ENCODE measurements at places on chromosomes 5 and 9.
A peak's percentile ranks its signal among the peaks of the same experiment; 100 is the strongest.

DNA sequence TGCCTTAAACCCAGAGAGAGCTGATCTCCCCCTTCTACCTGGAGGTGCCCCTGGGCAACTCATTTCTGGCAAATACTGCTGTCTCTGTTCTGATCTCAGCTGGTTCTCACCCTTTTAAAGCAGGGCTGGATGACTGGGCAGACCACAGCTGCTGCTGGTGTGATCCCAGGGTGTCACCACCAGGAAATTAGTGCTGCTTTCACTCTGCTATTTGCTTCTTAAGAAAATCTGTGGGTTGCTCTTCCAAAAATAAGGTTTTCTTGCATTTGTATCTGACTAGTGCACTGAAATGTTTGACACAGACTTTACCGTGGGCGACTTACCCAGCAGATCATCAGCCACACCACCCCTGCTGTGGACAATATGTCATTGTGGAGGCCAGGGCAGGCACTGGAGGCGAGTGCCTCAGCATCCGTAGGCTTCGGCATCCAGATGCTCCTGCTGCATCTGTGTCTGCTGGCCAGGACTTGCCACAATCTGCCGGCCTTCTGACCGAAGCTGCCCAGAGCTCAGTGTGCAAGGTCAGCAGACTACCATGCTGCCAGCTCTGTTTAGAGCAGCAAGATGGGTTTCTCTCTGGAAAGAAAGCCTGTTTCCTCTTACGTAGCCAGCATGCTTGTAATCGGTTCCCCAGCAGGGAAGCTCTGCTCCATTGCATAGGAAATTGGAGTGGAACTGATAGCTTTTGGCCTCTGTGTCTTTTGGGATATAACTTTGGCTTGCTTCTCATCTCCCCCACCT is 13.6 kb downstream of the ARHGAP26 start:
- DNase-seq = peak; percentile 30

- DNase-seq = no peak
Observed at GRCh38 chr5:97163360-97163764, 19.7 kb downstream of the RIOK2 start.

DNA sequence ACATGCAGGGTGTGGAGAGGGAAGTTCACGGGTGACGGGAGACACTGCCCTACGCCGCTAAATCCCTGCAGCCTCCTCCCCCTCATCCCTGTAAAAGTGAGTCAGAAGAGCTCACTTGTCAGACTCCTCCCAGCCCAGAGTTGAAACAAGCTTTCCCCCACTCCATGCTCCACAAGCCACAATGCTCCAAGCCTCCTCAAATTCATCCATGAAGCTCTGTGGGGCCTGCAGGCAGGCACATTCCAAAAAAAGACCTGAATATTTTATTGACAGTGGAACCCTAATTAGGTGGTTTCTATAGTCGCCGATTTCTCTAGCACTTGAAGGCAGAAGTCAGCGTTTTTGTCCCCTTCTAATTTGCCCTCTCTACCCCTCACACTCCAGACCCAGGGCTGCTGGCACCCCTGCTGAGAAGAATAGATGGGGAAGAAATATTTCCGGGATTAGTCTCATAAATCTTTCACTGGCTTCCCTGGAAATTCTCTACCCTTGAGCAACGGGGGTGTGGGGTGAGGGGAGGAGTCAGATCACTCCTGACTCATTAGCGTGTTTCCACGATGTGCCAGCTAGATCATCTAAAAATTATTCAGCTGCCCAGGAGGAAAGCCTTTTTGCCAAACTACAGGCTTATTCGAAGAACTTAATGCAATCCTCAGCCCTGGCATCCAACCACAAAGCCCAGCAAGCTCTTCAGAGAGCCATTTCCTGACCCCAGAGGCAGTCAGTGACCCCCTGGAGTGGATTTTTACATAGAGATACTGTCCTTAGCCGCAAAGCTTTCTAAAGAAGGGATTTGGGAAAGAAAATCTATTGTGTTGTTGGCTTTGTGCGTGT is 97.1 kb downstream of the ENC1 start:
- no peak for DNase-seq

DNA sequence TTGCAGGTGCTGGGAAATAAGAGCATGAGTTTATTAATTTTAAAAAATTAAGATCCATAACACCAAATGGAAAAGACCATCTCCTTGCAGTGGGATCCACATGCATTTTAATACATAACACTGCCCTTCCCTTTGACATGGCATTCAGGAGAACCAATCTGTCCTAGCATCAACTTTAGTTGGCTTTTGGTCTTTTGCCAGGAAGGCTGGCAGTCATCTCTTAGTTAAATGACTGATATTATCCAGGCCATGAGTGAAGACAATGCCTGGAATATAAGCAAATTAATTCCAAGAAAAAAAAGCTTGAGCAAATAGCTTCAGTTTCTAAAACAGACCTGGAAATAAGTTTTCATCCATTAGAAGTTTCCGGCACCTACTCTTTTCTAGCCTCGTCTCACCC is 55.1 kb upstream of the OTULINL start:
- no peak for DNase-seq

GRCh38 chr5:158351485-158352125 is 492.7 kb upstream of the CLINT1 start:
- DNase-seq = no peak

- no peak for DNase-seq
Observed at GRCh38 chr5:149576021-149576420, 5.3 kb upstream of the ARHGEF37 start.

DNA sequence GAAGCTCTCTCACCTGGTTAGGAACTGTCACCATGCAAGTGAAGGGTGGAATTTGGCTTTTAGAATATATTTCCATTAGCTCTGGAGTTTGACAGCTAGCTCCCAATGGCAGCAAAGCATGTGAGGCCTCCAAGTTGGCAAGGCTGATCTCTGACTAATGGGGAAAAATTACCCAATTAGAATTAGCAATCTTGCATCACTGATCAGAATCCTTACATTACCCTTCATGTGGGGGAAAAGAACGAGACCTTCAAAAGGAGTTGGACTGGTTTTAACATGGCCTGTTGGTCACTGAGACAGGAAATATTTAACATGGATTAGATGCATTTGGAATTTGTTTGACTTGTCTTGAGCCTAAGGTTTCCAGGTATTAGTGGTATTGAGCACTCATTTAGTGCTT is 192.3 kb upstream of the GDNF start:
- DNase-seq = no peak

GRCh38 chr5:132592521-132592920 is 35.7 kb downstream of the RAD50 start:
- no peak for DNase-seq

DNA sequence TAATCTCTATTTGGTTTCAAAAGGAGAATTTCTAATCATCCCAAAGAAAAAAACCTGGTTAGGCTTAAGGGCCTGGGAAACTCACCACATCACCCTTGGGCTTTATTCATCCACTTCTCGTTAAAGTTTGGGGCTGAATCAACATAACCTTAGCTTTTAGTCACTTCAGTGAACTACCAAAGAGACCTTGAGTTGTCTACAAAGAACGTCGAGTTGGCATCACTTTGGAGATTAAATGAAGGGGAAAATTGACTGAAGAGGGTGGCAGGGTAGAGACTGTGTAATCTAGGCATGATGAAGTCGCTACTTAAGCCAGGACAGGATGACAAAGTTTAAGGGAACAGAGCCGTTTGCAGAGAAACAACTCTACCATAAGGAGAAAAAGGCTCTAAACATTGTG is 341.4 kb downstream of the RAB3C start:
- DNase-seq = peak; percentile 75

- DNase-seq = no peak
Observed at GRCh38 chr9:116163293-116164055, 9.9 kb downstream of the PAPPA start.

GRCh38 chr5:77641963-77642737 is 3.6 kb upstream of the OTP start:
- DNase-seq = no peak

DNA sequence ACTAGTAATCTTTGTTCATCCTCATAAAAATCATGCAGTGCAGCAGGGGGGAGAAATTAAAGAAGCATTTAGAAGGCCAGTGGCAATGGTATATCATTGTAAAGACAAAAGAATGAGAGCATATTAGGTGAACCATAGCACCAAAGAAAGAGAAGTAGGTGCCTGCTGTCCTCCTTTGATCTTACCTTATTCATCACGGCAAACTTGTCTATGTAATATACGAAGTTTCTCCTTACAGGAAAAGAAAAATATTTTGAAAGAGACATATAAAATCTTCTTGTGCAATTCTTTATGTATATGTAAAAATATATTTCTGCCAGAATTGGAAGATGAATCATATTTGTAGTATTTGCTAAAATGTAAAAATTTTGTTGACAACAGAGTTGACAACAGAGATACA is 411.3 kb upstream of the ARRDC3 start:
- no peak for DNase-seq

DNA sequence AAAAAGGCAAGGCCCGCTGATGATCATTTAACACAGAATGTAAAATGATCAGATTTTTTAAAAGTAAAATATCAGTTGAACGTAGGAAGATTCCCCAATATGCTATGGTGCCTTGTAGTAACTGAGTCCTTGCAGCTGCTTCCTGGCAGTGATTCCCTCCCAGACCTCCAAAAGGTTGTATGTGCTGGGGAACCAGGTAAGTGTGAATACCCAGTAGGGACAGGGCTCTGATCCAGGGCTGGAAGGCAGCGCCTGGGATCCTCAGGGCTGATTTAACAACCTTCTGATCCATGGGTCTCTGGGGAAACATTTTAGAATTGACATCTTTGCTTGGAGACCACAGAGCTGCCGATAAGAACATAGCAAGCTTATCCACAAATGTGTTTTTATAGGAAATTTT is 76.7 kb upstream of the IL6ST start:
- no peak for DNase-seq

- DNase-seq = no peak
Observed at GRCh38 chr5:112161392-112161748, 257.7 kb downstream of the EPB41L4A start.

- DNase-seq = peak; percentile 42
Observed at GRCh38 chr5:114055318-114056184, 306.3 kb upstream of the KCNN2 start.

DNA sequence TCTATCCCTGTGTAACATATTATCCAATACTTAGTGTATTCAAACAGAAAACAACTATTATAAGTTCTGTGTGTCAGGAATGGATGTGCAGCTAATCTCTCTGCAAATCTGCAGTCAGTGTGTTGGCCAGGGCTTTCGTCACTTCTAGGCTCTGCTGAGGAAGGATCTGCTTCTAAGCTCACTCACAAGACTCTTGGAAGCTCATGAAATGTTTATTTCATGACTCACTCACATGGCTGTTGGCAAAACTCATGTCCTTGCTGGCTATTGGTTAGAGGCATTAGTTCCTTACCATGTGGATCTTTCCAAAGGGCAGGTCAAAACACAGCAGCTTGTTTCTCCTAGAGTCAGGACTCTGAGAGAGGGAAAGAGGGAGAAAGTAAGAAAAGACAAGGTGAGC is 367.4 kb upstream of the SMARCA2 start:
- no peak for DNase-seq

- no peak for DNase-seq
Observed at GRCh38 chr9:115146581-115147021, 28.6 kb upstream of the TNC start.

DNA sequence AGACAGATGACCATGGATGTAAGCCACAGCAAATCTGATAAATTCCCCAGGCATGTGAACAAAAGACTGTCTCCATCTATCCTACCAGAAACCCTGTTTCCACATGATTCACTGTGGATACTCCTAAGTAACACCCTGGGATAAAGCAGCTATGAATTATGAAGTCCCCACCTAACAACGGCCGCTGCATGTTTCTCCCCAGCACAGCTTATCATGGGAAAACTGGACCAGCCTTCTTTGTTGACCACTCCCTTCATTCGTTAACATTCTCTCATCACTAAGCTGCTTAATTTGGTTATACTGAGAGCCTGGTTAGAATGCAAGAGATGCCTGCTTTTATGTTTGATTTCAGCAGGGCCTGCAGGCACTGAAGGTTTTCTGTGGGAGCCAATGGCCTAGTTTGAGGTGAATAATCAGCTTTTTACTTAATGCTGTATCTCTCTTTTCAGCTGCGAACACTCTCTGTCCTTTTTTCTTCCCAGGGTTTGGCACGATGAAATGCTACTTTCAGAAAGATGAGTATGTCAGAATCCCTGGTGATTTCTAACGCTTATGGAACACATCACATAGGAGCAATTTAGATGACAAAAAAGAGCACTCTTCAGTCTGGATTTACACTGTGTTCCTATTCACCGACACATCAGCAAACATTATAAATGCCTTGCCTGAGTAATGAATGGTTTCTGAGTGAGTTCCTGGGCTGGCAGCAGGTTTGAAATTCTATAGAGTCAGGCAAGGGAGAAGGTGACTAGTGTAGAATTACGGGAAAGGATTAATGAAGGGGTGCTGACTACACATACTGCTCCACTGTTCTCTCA is 318.4 kb upstream of the ZNF608 start:
- no peak for DNase-seq

GRCh38 chr9:136193891-136194279 is 11.0 kb downstream of the LHX3 start:
- no peak for DNase-seq

DNA sequence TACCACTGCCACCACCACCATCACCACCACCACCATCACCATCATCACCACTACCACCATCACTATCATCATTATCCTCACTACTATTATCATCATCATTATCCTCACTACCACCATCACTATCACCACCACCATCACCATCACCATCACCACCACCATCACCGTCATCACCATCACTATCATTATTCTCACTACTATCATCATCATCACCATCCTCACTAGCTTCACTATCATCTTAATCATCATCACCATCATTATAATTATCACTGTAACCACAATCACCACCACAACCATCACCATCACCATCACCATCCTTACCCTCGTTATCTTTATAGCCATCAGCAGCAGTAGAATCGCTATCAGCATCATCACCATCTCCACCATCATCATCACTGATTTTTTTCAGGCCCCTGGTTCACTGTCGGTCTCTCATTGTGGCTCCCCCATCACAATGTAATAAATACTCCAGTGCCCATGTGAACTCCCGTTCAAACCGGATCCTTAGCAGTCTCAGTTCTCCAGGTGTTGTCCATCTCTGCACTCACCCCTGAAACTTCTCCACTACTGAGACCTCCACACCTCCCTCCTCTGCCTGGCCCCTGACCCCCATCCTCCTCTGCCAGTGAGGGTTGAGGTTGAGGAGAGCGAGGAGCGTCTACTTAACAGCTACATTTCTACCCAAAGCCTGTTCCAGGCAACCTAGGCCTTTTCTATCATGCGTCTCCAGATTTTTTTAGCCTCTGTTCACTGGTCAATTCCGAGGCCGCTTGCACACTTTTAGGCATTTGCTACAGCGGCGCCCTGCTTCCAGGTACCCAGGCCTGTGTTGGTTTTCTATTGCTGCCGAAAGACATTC is 238.2 kb downstream of the PBX3 start:
- DNase-seq = no peak

- DNase-seq = no peak
Observed at GRCh38 chr5:97085459-97086181, 56.8 kb downstream of the LIX1 start.

- DNase-seq = no peak
Observed at GRCh38 chr5:84032324-84032723, 311.7 kb upstream of the HAPLN1 start.
